Activated CD4-positive, CD25-positive, alpha-beta regulatory T cell (primary cell): ENCODE measurements at places on chromosomes 2 and 18.

- no peak for DNase-seq
Measured at GRCh38 chr2:42693013-42693615, 70.8 kb downstream of the OXER1 start.

GRCh38 chr2:207978177-207978948, 47.0 kb downstream of the PLEKHM3 start:
- DNase-seq = no peak

DNA sequence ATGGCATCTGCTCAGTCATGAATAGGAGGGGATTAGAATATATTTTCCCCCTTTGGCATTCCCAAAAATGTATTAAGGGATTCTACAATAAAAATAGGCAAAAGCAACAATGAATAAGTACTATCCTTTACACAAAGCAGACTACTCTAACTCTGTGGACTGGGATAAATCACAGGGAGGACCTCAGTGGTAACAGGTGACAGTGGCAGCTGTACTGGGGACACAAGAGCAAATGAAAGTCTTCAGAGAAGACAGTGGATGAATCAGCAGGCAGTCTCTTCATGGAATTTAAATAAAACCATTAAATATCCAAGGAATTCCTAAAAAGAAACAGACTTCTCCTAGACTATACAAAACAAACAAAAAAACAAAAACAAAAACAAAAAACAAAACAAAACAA, 4.8 kb downstream of the CDH7 start:
- no peak for DNase-seq

DNA sequence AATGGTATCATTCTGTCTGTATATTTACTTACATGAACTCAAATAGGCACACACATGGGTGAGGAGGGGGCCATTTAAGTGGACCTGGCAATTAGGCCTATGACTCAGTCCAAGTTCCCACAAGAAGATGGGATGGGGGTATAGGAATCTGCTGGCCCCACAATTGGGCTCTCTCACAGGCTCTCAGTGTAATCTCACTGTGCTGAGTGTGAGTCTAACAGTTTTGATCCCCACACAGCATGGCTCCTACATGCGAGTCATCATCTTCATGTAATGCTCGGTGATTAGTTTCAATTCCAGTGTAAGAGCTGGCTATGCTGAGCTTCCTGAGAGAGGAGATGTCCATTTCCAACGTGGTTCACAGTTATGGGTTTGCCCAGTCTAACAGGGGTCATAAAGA, 114.0 kb downstream of the GATA6 start:
- DNase-seq = no peak

DNA sequence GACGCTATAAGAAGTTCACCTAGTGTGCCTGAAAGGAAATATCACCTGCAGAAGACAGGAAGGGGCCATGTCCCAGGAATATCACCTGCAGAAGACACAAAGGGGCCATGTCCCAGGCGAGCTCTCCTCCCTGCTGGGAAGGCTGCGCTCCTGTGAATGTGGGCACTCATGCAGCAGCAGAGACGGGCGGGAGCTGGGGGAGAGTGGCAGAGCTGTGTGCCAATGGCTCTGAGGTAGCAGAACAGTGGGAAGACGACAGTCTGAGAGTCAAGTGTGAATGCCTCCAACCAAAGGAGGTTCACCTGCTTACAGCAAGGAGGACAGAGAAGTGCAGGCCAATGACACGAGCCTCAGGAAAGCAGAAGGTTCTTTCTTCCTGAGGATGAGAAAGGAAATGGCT, 117.9 kb upstream of the SALL3 start:
- no peak for DNase-seq

GRCh38 chr18:55244546-55244945, 285.3 kb upstream of the CCDC68 start:
- no peak for DNase-seq

DNA sequence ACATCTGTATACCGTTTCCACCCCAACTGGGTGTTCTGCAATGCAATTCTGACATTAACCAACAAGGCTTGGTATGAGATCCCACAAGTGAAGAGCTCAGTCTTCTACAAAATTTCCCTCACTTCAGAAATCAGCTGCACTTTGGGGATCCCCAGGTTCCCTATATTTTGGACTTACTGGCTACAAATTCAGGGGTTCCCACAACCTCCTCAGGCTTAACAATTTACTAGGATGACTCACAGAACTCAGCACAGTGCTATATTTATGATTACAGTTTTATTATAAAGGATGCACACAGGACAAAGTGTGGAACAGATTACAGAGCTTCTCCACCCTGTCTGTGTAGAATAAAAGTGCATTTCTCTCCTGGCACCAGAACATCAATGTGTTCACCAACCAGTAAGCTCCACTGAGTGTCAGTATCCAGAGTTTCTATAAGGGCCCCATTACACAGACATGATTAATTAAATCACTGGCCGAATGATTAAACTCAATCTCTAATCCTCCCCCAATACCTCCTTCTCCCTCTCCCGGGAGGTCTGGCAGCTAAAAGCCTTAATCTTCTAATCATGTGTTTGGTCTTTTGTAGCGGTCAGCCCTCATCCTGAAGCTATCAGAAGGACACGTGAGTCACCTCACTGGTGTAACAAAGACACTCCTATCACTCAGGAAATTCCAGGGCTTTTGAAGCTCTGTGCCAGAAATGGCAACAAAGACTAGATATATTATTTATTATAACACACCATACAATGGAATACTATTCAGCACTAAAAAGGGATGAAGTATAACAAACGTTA, 84.6 kb downstream of the SLC66A3 start:
- DNase-seq = no peak

GRCh38 chr18:38664929-38665328, 1099.3 kb upstream of the CELF4 start:
- no peak for DNase-seq

- DNase-seq = no peak
Measured at GRCh38 chr2:103734911-103735310, 973.1 kb downstream of the TMEM182 start.

DNA sequence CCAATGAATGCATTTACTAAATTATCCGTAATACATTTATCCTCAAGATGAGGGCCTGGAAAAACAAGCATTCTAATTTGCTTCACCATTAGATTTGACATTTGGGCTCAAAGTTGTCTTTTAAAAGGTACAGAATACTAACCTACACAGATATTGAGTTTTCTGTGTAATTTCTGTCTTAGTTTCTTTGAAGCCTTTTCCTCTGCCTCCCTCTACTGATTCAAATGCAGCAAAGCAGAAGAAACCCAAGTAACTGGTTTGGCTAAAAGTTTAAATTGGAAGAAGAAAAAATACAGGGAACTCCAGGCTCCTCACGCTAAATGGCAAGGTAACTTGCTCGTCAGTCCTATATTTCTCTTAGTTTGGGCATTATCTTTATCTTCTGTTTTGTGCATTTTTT, 53.3 kb upstream of the SLC5A7 start:
- no peak for DNase-seq
